Common myeloid progenitor, CD34-positive (primary cell): ENCODE measurements at places on chromosomes 3 and 15.

DNA sequence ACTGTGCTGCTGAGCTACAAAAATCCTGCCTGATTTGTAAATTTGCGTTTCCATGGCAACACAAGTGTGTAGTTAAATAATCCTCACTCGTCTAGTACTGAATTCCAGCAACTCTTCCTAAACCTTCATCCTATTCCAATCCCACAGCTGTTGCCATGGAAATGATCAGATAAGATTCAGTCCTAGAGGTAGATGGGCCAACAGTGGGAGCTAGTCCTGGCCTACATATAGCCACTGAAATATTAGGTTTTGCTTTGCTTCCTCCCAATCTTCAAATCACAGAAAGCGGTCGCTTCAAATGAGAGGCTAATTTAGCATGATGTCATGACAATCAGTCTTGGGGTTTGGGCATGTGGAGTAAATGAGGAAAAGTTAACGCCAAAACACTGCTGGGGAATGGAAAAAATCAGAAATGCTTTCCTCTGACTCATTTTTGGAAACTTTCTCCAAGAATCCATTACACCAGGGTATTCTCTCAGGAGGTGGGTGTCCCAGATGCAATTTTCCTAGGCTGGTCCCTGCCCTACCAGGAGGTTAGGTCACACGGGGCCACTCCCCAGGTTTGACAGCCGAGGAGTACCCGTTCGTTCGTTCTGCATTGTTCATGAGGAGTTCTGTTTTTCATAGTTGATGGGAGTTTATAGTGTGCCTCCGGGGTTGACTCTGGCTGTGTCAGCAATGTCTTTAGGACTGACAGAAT is 159.2 kb upstream of the SLCO3A1 start:
- DNase-seq, result no peak

DNA sequence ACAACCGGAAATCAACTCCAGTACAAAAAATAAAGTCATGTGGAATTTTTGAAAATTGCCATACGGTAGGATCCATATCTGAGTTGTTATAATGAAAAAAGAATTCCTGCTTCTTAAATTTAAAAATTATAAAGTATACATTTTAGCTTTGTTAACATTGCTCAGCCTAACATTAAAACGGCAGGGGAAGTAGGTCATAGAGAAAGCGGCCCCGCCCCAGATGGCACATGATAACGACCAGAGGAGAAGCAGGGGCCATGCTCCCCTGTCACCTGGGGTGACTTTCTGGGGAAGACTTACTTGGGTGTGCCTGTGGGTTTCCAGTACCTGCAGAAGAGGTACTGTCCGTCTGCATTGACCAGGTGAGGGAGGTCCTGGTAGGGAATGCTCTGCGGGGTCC is 921 bp downstream of the MGLL start:
- DNase-seq, result peak; percentile 80

DNA sequence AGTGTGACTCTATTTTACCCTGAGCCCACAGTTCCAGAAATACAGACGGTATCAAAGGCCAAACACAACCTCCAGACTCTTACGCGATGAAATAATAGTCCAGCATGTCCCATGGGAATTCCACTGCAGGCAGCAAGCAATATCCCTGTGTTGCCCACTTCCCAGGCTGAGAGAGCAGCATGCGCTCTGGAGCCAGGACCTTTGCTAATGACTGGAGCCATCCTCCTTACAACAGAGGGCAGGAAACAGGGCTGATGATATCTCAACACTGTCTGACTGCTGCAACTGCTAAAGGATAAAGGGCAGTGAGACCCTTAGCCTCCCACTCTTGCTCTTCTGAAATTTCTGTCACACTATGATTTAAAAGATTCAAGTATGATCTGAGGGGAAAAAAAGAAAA is 34.8 kb downstream of the MCF2L2 start:
- DNase-seq, result no peak

DNA sequence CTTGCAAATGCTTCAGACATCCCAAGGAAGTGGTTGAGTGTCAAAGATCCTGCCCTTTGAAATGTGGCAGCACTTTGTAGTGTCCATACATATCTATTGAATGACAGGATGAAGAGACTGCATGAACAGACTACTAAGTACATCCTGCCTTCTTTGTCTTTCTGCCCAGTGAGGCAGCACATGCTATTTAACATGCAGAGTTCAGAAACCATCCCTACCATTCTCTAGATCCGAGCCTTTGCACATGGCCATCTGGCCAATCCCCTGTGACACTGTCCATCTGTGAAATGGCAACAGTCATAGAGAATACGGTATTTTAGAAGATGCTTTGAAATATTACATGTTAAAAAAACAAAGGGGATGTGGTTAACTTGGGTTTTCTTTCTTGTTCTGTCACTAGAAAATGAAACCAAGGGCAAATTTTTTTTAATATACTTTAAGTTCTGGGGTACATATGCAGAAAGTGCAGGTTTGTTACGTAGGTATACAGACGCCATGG is 519.6 kb downstream of the NTRK3 start:
- DNase-seq, result no peak

GRCh38 chr15:59190291-59190690 is 16.4 kb upstream of the LDHAL6B start:
- DNase-seq, result no peak

GRCh38 chr3:169497567-169498257 is 165.8 kb downstream of the MECOM start:
- no peak for DNase-seq

GRCh38 chr3:29805757-29806156 is 524.9 kb downstream of the RBMS3 start:
- no peak for DNase-seq

DNA sequence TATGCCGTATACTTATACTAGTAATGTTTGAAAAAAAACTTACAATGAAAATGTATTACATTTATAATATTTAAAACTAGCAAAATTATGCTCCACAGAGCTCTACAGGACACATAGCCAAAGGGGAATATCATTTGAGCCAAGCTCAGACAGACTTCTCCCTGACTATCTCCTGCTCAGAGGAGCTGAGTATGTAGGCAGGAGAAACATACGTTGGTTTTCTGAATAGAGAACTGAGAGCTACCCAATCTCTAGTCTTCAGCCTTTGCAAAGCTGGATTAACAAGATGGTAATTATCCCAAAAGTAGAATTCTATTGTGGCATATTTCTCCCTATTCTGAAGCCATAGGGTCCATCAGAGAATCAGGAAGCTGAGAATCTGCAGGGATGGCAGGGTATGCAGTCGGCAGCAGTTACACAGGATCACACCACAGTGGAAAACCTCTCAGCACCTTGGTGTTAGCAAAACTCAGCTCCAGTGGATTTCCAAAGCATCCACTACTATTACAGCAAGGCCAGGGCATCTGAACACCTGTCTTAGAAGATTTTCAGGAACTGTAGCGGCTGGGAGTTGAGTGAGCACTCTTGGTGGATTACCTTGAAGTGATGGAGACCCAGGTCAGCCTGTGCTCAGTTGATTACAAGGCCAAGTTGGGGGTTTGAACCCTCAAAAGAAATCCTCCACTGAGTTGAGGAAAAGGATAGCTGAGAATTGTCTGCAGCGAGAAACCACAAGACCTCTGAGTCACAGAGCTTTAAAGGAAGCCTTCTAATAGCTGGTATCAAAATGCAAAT is 30.1 kb downstream of the GPR15 start:
- peak; percentile 68 for DNase-seq

DNA sequence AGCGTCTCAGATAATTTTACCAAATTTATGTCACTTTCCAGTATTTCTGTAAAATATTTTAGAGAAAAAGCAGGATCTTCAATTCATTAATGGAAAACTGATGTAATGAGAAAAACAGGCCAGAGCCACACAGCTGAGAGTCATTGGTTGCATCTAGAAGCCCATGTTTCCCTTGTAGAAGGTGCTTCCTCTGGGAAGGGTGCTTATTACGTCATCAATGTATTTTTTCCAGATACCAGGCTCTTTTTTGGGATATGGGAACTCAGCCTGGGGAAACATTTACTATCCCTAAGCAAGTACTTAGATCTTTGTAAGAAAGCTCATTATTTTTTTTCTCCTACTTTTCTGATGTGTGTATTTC is 89.1 kb upstream of the PHLDB2 start:
- DNase-seq, result no peak

DNA sequence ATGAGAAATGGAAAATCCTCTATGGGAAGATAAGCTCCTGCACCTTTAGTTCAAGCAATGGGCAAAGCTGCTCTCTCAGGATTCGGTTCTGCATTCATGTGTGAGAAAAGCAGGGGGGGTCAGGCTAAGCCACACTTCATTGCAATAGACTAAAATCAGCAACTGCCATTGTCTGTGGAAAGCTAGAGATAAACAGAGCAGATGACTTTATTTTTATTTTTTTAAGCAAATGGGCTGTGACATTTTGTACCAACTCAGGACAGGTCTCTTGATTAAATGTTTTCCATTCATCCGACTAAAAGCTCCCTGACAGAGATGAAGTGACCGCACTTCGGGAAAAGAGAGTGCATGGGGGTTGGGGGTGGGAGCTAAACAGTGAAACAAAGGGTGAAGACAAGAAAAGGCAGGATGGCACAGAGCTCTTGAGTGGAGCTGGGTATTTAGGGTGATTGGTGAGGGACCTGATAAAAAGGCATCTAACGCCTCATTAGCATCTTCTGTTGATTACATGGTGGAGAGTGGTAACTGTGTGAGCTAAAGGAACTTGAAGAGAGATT is 987.4 kb downstream of the TUSC7 start:
- DNase-seq, result no peak

DNA sequence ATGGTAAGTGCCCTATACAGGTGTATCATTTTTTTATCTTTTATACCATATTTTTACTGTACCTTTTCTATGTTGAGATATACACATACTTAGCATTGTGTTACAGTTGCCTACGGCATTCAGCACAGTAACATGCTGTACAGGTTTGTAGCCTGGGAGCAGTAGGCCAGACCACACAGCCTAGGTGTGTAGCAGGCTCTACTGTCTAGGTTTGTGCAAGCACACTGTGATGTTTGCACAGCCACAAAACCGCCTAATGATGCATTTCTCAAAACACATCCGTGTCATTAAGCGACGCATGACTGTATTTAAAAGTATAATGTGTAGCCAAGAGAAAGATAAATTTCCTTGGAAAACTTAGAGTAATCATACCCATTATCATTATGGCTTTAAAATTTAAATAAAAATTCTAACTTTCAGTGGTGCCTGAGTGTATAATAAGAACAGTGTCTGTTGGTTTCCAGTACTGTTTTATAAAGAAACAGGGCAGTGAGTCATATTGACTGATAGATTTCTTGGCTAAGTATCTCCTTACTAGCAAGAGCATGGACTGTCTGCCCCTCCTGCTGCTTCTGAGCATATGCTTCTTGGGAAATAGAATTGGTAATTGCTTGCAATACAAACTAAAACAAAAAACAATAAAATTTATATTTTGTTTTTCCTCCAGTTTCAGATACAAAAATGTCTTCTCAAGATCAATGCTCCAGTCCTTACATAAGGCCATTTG is 18.3 kb downstream of the CALML4 start:
- no peak for DNase-seq

DNA sequence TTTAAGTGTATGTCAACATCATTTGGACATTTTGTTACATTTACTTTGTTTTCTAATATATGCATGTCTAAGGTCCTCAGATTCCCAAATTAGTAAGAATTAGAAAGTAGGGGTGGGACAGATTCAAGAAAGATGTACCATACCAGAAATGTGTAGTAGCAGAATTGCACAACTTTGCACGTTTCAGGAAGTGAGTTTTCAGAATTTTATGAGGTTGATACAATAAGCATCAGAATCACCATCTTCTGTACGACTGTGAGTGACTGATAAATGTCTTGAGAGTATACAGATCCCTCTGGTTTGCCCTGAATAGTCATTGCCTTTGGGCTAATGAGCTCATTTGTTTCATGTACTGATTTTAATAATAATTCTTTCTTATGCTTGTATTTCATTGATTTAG is 9.3 kb downstream of the ARIH2 start:
- peak; percentile 53 for DNase-seq

DNA sequence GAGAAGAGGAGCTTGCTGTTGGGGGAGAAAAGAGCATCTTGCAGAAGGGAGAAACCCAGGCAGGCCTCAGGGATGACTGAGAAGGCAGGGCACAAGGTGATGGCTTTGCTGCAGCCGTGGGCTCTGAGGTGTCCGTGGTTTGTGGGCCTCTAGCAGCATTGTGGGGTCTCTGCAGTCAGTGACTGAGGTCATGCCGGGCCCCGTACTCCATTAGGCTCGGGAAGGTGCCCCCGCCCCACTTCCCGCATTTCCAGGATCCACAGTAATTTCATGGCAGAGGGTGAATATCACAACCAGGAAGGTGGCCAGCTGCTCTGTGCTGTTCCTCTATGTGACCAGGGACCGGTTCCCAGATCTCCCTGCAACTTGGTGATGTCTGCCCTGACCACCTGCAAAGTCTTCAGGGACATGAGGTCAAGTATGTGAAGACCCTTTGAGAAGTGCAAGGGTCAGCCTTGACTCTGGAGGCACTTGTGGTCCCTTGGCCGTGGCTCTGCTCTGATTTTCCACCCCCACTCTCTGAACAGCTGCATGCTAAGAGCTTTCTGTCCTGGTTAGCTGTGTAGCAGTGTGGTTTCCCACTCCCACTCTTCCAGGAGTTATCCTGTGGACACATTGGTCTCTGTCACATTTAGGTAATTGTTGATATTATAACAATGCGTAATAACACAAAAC is 3.6 kb downstream of the KLF13 start:
- DNase-seq, result no peak

GRCh38 chr3:38925351-38925750 is 109.3 kb upstream of the SCN10A start:
- DNase-seq, result no peak
